Pulmonary artery endothelial cell (primary cell): ENCODE measurements at places on chromosomes 7 and 10.
A peak's percentile ranks its signal among the peaks of the same experiment; 100 is the strongest.

GRCh38 chr10:93994438-93994801, 689 bp downstream of the PLCE1 start:
- no peak for DNase-seq

DNA sequence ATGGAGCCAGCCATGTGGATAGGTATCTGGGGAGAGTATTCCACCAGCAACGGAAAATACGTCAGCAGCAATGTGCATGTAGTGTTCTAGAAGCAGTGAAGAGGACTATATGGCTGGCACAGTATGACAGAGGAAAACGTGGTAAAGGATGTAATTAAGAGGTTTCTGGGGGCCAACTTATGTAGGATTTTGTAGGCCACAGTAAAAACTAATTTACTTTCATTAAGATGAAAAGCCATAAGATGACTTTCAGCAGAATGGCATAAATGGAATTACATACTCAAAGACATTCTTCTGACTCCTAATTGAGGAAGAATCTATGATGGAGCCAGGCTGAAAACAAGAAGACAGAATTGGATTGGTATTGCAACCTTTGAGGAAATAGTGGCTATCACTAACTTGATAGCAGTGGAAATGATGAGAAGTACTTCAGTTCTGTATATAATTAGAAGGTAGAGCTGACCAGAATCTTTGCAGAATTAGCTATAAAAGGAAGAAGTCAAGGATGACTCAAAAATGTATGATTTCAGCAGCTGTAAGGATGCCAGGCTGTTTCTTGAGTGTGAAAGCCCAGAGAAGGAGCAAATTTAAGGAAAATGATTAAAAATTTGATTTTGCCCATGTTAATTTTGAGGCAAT, 156.7 kb downstream of the MBL2 start:
- no peak for DNase-seq

DNA sequence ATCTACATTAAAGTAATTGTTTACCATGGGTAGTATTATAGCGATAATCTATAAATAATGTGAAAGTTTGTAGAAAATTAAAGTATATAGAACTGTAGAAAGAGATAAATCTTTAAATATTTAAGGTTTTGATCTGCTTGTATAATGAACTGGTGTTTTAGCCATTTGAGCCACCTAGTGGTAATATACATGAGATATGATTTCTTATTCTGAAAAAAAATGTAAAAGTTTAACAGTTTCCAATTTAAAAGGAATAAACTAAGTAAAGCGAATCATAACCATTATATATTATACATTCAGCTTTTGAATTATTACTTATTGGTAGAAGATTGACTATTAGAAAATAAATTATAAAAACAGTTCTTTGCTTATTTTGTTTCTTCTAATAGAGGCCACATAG, 91.2 kb downstream of the OTUD1 start:
- no peak for DNase-seq

DNA sequence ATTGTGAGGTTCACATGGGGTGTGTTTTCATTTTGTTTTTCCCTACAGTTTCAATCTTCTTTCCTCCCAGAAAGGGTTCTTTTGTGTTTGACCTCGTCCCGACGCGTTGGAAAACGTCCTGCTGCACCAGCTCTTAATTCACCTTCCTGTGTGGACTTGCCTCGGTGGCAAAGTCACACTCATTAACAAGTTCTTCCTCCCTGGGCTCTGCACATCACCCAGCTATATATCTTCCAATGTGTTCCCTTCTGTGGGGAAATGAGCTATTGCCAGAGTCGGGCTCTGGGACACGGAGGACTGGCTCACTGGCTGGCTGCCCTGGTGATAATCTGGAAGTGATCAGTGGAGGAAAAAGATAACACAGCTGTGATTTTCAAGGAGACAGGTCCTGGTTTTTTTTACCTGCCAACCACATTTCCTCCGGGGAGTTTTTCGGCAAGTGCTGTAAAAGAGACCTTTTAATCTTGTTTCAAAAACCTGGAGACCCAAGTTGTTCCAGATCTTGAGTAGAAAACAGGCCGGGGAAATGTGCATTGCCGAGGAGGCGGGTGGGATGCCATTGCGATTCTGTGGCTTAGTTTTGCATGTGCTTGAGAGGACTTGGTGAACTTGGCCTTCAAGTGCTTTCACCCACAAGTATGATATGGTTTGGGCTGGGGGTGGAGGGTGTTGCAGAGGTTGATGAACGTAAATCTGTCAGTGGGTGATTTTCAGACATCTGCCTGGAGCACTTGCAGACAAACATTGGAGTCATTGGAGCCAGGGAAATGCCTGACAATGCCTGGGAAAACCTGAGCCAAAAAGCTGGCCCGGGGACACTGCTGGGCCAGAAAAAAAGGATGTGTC, 96.5 kb upstream of the CREB5 start:
- no peak for DNase-seq

DNA sequence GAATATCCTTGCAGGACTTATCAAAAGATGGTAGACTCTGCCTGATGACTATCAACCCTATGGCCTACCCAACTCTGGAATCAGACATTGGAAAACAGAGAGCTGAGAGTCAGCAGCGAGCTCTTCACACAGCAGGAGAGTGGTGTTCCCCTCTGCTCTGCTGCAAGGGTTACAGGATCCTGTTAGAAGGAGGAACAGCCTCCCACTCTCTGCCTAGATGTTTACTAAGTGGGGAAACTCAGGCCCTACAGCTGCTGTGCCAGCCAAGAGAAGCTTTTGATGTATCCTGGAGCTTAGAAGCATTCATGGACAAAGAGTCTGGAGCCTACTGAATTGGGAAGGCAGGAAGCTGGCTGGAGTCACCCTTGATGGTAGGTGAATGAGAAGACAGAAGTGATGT, 104.6 kb downstream of the ABLIM1 start:
- no peak for DNase-seq

DNA sequence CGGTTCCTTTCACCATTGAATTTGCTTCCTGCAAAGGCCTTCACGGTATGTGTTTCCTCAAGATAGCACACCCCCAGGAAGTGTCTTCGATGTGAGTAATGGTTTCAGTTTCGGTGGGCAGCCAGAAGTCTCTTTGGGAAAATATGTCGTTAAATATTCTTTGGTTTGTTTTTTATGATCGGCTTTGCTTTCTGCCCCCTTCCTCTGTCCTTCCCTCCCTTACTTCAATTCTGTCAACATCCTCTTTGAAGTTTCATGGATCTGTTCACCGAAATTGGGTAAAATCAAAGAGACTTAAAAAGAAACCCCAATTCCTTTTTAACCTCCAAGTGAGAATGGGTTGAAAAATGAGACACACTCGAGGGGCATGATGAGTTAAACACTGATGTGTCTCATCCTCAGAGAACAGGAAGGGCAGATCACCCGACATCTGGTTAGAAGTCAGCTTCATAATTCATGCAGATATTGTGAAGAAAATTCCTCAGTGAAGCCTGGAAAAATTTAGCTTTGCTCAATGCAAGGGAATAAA, 170.8 kb upstream of the HABP2 start:
- DNase-seq, result peak; percentile 75

DNA sequence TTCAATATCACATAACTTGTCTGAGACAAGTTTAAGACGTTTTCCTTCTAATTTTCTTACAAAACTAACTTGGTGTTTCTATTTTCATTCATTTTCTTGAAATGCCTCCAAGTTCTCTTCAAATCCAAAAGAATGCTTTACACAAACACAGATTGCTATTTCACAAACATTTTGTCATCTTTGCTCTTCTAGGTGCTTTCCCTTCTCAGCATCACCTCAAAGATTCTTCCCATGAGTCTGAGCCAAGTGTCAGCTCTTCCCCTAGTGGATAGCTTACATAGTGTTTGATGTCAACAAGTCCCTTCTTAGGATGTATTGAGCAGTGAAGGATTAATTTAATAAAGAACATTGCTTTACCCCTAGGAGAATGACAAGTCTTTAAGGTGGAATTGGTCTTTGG, 38.1 kb upstream of the SEMA3A start:
- no peak for DNase-seq

GRCh38 chr7:25759286-25759685, 392.7 kb upstream of the NFE2L3 start:
- no peak for DNase-seq

DNA sequence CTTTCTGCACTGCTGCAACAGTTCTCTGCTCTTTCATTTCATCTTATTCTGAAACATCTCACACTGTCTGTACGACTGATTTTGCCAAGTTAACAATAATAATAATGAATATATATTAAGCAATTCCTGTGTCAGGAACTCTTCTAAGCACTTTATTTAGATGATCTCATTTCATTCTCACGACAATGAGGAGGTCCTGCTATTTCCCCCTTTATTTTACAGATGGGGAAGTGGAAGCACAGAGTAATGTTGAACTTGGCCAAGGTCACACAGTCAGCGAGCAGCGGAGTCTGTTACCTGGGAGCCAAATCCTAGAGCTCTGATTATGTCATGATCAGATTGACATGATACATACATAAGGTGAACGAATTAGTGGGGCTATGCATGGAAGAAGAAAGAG, 5.8 kb downstream of the MRC1 start:
- no peak for DNase-seq

GRCh38 chr10:60799971-60800650, 21.8 kb downstream of the CDK1 start:
- no peak for DNase-seq

- DNase-seq, result no peak
Measured at GRCh38 chr7:1494447-1494846, 9.7 kb downstream of the INTS1 start.

GRCh38 chr10:76879116-76879913, 758.3 kb downstream of the KCNMA1 start:
- DNase-seq, result no peak

DNA sequence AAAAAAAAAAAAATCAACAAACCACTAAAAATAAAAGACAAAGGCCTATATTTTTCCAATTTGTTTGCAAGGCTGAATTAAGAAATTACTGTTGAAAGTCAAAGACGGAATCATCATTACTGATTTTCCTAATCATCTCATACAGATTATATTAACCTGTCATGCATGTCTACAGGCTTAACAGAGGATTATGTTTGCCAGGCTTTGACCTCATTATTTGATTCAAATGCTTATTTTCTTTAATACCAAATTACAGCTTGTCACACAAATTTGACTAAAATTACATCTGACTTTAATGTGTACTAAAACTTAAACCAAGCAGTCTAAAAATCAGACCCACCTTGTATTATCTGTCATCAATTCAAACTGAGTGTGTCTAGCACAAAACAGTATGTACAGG, 21.2 kb downstream of the KIF5B start:
- no peak for DNase-seq

DNA sequence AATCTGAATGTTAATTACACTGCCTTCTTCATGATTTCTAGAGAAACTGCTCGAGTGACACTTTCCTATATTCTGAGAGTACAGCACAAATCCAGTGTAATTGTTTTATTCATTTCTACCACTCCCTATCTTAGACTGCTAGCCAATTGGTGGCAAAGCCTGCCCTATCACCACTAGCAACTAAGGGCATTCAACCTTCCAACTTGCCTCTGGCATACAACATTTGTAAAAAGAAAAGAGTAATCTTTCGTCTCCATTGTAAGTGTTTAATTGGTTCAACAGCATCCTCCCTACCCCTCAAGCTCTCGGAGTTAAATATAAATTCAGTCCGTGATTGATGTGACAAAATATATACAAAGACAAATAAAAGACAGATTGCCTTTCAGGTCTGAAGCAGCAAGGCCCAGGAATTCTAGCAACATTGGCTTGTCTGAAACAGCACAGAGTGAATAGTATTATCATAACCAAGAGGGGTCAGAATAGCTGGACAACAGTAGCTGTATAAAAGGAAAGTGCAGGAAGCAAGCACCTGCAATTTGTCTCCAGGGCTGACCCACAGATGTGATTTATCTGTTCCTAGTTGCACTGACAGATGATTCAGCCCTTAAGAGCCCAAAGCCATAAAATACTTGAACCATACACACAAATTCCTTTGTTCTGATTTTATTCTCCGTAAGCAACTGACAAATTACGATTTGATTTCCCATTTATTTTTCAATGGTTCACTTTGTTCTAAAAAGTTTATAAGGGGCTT, 47.6 kb upstream of the ANKRD1 start:
- no peak for DNase-seq

DNA sequence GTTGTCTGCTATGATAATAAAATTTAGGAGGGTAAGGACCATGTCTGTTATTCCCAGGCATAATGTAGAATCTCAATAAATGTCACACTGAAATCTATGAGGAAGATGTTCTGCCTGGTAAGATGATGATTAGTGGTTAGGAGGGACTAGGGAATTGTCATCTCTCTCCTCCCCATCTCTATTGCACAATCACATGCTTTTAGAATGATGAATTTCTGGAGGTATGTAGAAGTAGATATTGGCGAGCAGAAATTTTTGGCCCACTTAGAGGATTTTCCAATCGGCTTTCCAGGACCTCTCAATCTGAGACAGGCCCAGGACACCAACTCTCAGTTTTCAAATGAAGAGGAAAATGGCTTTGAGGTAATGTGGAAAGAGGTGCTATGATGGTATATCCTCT, 2.0 kb upstream of the PITX3 start:
- no peak for DNase-seq

DNA sequence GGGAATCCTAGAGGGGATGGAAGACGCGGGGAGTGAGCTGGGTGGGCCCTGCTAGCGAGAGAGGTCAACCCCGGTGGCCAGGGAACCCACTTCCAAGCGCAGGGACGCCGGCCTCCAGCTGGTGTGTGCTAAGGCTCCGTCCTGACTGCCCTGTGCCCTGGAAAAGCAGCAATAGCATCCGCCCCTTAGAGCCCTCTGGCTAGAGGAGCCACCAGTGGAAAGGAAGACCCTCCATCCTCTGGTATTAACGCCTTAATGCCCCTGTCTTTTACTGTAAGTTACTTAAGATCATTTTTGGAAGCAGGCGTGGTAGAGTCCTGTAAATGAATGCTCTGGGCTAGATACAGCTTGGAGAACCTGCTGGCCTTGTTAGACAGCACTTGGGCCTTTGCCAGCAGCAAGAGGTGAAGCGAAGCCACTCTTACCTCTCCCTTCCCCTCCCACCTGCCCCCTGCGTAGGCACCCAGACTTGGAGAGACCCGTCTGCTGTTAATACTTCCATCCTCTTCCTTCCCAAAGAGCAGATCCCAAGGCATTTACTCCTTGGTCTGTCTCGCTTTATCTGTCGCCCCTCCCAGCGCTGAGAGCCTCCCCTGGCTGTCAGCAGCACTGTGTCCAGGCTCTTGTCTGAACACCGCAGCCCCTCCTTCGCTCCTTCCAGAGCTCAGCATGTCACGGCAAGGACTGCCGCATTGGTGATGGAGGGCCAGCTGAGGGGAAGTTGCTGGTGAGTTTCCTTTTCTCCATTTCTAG, 4.6 kb downstream of the REPIN1 start:
- DNase-seq, result no peak

GRCh38 chr10:659688-660141, 29.8 kb downstream of the DIP2C start:
- no peak for DNase-seq

GRCh38 chr7:4995429-4995969, 36.5 kb upstream of the MMD2 start:
- no peak for DNase-seq

- DNase-seq, result no peak
Measured at GRCh38 chr10:101219139-101219945, 9.9 kb downstream of the LBX1 start.

GRCh38 chr10:112951359-112952281, 1.6 kb downstream of the TCF7L2 start:
- DNase-seq, result no peak

GRCh38 chr7:37416378-37417106, 32.1 kb downstream of the ELMO1 start:
- no peak for DNase-seq

- DNase-seq, result no peak
Measured at GRCh38 chr7:140316165-140316661, 82.1 kb downstream of the SLC37A3 start.

- no peak for DNase-seq
Measured at GRCh38 chr7:66466081-66466600, 162.5 kb upstream of the KCTD7 start.
